AML-193 (cell line): ENCODE measurements at places on chromosomes 11 and 22.

- no peak for DNase-seq
Observed at GRCh38 chr22:49948958-49949913, 11.3 kb upstream of the PIM3 start.

DNA sequence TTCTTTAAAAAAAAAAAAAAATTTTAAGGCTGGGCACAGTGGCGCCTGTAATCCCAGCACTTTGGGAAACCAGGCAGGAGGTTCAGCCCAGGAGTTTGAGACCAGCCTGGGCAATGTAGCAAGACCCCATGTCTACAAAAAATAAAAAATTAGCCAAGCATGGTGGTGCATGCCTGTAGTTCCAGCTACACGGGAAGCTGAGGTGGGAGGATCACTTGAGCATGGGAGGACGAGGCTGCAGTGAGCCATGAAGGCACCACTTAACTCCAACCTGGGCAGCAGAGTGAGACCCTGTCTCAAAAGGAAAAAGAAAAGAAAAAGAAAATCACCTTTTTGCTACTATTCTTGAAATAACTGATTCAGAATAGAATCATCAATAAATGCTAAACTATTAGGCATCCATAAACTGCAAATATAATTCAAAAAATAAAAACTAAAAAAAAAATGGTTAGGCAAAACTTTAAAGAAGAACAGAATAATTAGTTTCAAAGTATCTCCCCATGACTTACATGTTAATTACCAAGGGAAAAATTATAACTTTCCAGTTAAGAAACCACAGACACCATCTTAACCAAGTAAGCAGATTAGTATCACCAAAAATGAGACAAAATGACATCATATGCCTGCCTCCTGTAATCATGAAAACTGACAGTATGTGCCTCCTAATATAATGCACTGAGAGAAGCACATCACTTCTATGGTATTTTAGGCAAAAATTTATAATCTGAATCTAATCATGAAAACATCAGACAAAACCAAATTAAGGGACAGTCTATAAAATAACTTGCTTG lies 63.6 kb downstream of the DENND5A start:
- no peak for DNase-seq

DNA sequence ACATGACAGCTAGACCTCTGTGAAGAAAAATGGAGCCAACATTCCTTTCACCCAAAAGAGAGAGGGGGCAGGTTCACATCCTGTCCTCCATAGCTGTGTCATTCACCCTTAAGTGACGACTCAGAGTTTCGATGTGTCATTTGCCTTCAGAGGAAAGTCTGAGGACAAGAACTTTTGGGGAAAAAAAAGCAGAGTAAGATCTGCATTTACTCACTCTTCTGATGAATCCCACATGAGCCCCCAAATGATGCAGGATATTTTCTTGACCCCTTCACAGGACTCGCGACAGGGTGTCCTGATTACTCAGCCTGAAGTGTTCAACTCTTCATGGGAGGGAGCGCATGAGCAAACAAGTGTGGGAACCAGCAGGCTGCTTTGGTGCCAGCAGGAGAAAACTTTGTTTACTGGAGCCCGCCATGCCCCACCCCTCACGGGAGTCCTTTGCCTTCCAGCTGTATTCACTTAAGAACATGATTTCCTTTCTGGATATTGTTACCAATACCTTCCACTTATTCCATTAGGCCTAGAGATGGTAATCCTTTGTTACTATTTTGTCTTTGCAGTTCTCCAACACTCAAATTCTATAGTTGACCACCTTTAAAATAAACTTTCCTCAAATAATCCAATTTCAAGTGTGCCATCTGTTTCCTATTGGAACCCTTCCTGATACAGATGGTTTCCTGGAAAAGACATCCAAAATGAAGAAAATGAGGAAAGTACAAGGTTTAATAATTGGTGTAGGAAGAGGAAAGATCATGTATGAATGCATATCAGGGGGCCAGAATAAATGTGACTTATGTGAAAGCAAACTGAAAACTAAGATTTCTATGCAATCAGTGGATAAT lies 729.8 kb downstream of the FAM181B start:
- no peak for DNase-seq

DNA sequence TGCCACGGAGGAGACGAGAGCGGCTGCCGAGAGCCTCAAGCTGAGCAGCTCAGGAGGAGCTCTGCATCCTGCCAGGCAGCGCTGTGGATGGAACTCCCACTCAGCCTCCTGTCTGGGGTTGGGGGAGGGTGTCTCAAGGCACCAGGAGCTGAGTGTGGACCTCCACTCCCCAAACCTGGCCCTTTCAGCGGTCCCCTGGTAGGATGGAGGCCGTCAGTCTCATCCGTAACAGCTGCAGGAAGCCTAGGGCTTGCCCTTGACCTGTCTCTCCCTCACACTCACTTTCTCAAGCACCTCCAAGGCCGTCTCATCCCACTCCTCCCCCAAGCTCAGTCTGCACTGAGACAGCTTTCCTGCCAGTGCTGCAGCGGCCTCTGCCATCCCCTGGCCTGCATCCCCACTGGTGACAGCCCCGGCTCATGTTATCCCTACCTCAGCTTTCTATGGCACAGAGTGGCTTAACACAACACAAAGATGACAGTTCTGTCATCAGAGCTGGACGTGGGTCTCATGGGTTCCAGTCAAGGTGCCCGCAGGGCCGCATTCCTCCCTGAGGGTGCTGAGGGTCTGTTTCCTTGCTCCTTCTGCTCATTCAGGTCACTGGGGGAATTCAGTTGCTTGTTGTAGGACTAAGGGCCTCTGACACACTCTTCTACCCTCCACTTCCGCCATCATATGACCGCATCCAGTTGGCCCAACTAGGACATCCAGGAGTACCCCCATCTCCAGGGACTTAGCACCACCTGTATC lies 341.9 kb upstream of the B3GAT1 start:
- DNase-seq, result no peak

DNA sequence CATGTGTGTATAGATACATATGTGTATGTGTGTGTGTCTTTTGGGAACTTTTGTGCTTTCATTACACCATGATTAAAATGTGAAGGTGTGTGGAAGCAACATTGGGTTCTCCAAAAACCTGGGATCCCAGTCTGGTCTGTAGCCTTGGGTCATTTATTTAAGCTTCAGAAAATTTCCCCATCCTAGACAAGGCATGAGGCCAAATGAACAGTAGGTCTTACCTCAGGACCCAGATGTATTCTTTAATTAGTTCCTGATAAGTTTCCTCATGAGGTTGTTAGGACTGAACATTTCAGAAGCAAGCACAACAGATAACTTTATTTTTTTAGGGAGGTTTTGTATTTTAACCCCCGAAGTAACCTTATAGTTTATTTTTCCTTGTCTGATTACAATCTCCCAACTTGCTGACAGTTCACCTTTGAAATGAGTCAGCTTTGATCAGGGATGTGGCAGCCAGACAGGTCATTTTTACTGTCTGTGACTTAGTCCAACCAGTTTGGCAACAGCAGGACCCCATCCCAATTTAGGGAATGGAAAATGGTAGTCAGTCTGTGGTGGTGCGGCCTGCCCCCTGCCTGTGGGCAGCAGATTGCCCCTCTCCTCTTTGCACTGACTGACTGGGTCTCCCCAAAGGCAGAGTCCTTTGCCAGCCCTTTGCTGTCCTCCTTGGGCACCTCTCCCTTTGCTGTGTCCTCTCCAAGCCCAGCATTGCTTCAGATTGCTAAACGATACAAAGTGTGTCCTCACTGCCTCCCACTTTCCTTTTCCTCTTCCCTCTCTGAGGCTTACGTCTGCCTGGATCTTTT lies 88.3 kb downstream of the NAV2 start:
- no peak for DNase-seq

DNA sequence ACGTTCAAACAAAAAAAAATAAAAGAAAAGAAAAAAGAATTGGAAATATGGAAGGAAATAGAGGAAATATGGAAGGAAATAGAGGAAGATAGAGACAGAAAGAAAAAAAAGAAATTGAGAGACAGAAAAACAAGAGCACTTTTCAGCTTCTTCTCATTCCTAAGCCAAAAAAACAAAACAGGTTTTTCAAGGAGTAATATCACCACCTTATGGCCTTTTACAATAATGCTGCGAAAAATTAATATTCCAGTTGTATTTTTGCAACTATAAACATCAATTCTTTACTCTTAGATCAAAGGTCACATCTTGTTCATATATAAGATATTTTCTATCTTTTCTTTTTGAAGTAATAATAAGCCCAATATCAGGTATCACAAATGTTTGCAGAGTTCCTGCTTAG lies 328.3 kb downstream of the FAT3 start:
- DNase-seq, result no peak

GRCh38 chr11:126495281-126496220 lies 140.1 kb downstream of the ST3GAL4 start:
- DNase-seq, result no peak

DNA sequence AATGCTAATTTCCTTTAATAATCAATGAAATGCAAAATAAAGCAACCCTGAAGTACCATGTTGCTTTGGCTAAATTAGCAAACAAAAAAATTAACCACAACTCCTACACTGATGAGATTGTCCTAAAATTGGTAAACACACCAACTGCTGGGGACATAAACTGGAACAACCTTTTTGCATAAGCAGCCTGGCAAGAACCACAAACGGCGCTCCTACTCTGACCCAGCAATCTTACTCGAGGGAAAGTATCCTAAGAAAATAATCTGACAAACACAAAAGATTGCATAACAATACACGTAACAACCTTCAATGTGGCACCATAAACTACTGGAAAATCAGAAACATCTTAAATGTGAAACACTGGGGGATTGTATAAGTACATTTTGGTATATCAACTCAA lies 189.8 kb upstream of the PITPNB start:
- DNase-seq, result no peak

DNA sequence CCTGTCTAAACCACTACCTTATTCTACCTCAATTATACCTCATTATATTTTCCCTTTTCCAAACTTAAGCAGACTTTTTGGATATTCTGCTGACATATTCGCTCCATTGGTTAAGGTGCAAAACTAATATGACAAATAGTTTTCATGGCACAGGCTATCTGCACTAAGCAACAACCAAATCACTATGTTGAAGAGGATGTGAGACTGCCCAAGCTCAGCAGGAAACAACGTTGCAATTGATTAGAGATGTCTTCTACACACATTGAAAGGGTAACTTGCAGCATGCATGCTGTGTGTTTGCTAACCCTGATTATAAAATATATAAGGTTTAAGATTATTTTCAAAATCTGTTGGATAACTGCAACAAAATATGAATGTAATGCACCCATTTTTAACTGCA lies 61.6 kb downstream of the STK33 start:
- DNase-seq, result no peak

GRCh38 chr11:46247090-46247489 lies 30.4 kb upstream of the CREB3L1 start:
- no peak for DNase-seq

- DNase-seq, result no peak
Observed at GRCh38 chr22:31952094-31952401, 7.7 kb downstream of the YWHAH start.

GRCh38 chr22:49198705-49199084 lies 629.0 kb downstream of the BRD1 start:
- no peak for DNase-seq

- DNase-seq, result no peak
Observed at GRCh38 chr11:91791171-91791468, 433.5 kb upstream of the FAT3 start.

GRCh38 chr22:43995798-43996169 lies 28.3 kb upstream of the PARVB start:
- DNase-seq, result no peak

DNA sequence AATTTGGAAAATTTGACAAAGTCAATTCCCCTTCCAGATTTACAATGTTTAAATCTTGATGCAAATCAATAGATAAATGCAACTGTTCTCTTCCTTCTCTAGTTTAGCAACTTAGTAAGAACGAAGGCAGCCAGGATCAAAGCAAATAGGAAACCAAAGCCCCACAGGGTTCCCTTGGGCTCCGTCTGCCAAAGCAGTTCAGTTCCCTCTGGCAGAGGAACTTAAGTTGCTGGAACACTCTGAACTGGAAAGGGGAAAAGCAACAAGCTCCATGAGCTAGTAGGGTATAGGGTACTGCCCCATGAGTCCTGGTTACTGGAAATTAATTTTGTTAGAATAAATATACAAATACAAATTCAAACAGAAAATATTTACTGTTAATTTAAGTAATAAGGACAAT lies 91.3 kb downstream of the RELT start:
- no peak for DNase-seq

DNA sequence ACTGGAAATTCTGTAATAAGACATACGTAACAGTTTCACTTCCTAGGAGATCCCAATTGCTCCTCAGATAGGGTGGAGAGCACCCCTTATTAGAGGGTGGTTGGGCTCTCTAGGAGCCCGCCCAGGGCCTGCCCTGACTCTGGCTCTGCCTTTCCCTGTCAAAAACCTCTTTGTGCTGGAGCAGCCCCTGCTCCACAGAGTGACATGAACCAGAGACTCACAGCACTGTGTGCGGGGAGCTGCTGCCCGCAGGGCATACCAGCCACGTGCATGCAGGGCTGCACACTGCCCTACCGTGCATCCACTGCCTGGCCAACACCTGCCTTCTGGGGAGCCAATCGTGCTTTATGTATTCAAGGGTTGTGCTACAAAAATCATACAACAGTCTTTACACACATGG lies 24.3 kb downstream of the KCNQ1OT1 start:
- no peak for DNase-seq

- DNase-seq, result no peak
Observed at GRCh38 chr11:102109896-102110760, at the start of gene YAP1. Gene YAP1, plus strand, starts transcription at chr11:102110447. Its CDS starts 402 bp downstream, at chr11:102110849.

GRCh38 chr11:116168459-116168787 lies 604.4 kb downstream of the BUD13 start:
- no peak for DNase-seq

DNA sequence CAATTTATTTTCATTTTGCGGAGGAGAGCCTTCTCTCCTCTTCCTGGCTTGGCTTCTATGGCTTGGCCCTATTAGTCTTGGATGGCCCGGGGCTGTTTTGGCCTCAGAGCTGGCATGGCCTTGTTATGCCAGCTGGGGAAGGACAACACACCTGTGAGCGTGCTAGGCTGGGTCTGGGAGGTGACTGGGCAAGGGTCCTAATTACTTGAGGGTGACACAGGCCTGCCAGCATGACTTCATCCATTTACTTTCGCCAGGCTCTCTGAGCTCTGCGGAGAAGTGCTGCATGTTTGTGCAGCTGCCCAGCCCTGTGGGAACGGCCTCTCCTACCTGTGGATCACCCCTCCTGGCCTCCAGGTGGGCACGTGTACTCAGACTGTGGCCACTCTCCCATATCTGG lies 153.6 kb downstream of the SNX19 start:
- no peak for DNase-seq

DNA sequence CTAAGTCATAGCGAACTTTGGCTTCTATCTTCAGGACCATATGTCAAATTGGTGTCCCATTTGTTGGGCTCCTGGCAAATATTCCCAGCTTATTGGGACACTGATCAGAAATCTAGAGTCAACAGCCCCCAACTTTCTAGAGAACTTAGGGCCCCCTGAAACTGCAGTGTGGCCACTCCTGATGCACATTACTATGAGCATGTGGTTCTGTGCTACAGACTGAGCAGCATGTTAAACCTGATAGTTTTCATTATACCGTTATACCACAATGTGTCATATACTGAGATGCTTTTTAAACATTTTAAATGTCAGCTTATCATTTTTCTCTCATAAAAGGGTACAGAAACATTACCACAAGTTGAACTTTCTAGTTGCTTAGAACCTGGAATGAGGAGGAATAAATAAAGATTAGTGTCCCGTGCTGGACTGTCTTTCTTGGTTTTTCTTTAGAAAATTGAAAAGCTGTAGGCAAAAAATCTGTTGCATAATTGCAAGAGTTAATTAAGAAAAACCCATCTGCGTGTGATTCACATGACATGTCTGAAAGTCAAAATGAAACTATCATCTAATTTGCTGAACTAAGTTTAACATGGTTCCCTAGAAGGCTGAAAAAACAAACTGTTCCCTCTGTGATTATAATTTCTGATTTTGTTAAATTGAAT lies 16.4 kb upstream of the CTSC start:
- DNase-seq, result no peak

GRCh38 chr11:128471138-128471661 lies 116.2 kb downstream of the ETS1 start:
- DNase-seq, result no peak
